Osteoblast (primary cell): ENCODE measurements at places on chromosomes 1 and 21. TPM values are rescaled to one million over a fixed set of nuclear protein-coding genes. Genes with fewer than 3 reads are reported as not detected.

The BTBD8 gene
- 5.8 and 8.3 TPM in 2 replicates for total RNA-seq

The TNFRSF8 gene
- under 0.01 and 0.29 TPM in 2 replicates for total RNA-seq

The RIMS3 gene
- 3.5 and 6.2 TPM in 2 replicates for total RNA-seq

The LRRC53 gene
- not detected in 2 replicates for total RNA-seq

The SUSD4 gene
- total RNA-seq = 0.29 TPM in 1 of 2 replicates, not detected in the other

The ERICH3 gene
- total RNA-seq = not detected in 2 replicates

The INKA2 gene
- 3.5 and 3.6 TPM in 2 replicates for total RNA-seq

The FCRL6 gene
- not detected in 2 replicates for total RNA-seq

The KRTAP27-1 gene
- not detected in 2 replicates for total RNA-seq

The HPCAL4 gene
- not detected in 2 replicates for total RNA-seq

The CFHR3 gene
- total RNA-seq = 0.36 TPM in 1 of 2 replicates, not detected in the other

The F11R gene
- 0.72 and 1.2 TPM in 2 replicates for total RNA-seq
